ENCODE measurements at places on chromosomes 13 and 19. TPM values are rescaled to one million over a fixed set of nuclear protein-coding genes. Genes with fewer than 3 reads are reported as not detected.

The ONECUT3 gene
- total RNA-seq, result not detected

The ZNF560 gene
- not detected for total RNA-seq

DNA sequence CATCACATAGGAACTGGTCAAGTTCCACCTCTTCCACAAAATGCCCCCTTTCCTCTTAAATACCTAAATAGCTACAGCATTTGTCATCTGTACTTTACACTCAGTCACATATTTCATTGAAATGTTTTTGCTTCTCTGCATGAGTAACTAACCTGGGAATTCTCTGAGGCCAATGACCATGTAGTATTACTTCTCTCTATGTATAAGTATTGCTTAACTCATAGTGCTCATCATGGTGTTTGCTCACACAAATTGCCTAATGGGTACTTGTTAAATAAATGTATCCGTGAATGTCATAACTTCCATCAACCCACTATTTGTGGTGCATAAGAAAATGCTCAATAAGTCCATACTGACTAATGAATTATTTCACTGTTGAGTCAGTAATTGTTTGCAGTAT, 115.5 kb downstream of the FGF14 start:
- H3K4me3 ChIP-seq, result no peak overlapping the region
- no peaks in the 10 kb centered on the region for H3K27me3 ChIP-seq
- H3K36me3 ChIP-seq, result no peaks in the 10 kb centered on the region
- DNase-seq, result no peak

- no peak overlapping the region for H3K4me3 ChIP-seq
- H3K4me1 ChIP-seq, result no peaks in the 10 kb centered on the region
- H3K27ac ChIP-seq, result no peak overlapping the region
- no peaks in the 10 kb centered on the region for H3K27me3 ChIP-seq
- H3K36me3 ChIP-seq, result no peaks in the 10 kb centered on the region
These were observed 320.1 kb downstream of the DACH1 start for GRCh38 chr13:71546881-71547280.

- H3K4me1 ChIP-seq, result no peaks in the 10 kb centered on the region
- H3K27me3 ChIP-seq, result no peaks in the 10 kb centered on the region
- no peak overlapping the region for H3K4me3 ChIP-seq
- DNase-seq, result no peak
- no peak overlapping the region for H3K27ac ChIP-seq
These were observed 157.3 kb downstream of the DNAJC3 start for GRCh38 chr13:95834134-95834765.
